ENCODE measurements at places on chromosomes 4 and X.

- no peak for DNase-seq
These were observed 27.5 kb downstream of the CASK start for GRCh38 chrX:41895826-41896225.

- peak; percentile 19 for DNase-seq
These were observed 106.7 kb downstream of the ARHGAP6 start for GRCh38 chrX:11558972-11559371.

DNA sequence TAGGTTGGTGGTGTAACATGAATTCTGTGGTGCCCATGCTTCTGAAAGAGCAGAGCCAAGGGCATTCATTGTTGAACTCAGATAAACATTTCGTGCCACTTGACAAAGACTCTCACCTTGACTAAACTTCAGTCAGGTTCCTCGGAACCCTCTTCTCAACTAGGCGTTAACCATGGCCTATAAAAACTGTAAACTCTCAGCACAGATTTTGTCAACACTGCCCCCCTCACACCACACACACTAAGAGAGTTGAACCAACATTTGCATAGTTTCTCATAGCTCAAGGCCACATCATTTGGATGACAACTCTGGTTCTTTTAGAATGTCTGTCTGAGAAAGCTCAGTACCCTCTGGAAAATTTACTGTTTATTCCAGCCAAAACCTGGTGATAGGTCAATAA is 28.1 kb downstream of the CASP6 start:
- no peak for DNase-seq

- no peak for DNase-seq
These were observed 179.9 kb downstream of the KCNIP4 start for GRCh38 chr4:21768349-21769310.

DNA sequence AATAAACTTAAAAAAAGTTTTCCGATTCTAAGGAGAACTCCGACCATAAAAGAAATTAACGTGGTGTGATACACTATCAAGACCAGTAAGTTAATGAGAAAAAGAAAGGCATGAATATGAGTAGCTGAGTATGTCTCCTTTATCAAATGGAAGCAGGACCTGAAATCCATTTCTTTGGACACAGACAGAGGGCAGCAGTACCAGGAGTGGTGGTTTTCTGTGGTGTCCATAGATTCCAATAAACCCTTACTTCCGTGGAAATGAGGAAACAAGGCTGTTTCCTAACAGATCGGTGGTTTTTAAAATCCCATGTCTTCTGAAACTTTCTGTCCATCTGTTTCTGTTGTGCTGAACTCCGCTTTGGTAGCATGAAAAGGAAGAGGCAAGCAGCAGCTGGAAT is 128.5 kb upstream of the TSPAN5 start:
- DNase-seq: no peak

DNA sequence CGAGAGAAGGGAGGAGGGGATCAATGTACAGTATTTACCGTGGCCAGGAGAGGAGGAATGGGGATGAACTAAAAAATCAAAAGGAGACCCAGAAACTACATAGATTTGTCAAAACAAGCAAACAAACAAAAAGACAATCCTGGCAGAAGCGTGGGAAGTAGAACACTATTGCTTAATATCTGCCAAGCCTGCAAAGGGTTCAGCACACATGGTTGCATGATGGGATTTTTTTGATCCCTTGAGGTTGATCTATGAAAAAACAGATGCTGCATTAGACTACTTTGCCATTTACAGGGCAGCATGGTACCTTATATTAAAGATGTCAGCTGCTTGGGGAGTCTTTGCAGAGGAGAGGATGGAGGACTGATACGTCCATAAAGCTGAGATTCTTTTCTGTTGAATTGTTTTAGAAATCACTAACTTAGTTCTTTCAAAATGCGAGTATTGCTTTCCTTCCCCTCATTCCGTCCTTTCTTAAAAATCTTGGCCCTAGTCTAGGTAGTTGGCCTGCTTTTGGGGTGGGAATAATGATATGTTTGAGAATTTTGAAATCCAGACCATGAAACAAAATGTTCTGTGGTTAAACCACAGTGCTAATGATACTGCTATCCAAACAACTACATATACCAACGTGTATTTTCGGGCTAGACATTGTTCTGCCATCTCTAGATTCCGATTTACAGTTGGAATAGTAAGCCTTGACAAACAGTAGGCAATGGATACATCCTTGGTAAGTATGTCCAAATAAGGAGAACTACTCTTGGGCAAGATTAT is 39.6 kb upstream of the TMEM150C start:
- no peak for DNase-seq
